ENCODE measurements at places on chromosomes 2 and 18.

DNA sequence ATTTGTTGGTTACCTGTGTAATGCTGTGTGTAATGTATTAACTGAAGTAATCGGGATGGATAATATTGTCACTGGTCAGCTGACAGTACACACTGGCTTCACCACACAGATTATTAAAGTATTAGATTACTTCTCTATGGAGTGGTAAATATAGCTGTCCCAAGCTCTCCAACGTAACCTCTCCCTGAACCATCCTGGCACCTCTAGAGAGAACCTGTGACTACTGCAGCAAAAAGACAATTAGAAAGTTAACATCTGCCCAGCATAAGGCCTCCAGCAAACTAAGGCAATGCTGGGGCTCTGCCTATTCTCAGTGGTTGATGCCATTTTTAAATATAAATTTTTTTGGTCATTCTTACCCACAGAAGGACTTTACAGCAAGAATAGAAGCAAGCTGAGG lies 351.3 kb downstream of the GPD2 start:
- no peak for DNase-seq

DNA sequence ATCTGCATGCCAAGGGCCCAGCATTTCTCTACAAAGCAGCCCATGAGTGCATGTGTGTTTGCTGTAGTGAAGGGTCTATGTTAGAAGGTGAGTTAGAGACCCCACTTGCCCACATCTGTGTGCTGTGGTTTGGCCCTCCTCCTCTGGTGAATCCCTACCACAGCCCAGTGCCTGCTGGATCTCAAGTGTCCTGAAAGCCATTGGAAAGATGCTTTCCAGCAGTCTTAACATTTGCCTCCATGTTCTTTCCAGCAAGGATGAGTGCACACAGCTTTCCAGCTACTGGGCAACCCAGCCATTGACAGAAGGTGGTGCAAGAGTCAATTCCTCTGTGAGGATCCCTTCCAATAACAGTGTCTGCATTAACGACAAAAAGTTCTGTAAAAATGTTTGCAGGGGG lies 13.6 kb downstream of the CRIM1 start:
- DNase-seq = no peak

GRCh38 chr2:45067859-45068570 lies 58.8 kb upstream of the SIX2 start:
- DNase-seq = no peak

DNA sequence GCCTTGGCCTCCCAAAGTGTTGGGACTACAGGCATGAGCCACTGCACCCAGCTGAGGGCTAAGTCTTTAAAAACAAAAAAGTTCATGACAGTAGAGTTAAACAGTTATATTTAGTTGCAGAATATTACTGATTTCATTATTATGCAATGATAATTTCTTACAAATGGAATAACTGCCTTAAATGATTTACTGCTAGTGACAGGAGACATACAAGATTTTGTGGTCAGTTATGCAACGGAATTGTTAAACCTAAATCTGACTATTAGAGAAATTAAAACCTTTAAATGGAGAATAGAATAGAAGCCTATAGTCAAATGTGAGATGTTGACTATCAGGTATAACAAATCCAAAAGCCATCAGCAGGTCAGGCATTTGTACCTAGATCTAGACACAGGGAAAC lies 10.3 kb upstream of the DNAJC10 start:
- DNase-seq = no peak

DNA sequence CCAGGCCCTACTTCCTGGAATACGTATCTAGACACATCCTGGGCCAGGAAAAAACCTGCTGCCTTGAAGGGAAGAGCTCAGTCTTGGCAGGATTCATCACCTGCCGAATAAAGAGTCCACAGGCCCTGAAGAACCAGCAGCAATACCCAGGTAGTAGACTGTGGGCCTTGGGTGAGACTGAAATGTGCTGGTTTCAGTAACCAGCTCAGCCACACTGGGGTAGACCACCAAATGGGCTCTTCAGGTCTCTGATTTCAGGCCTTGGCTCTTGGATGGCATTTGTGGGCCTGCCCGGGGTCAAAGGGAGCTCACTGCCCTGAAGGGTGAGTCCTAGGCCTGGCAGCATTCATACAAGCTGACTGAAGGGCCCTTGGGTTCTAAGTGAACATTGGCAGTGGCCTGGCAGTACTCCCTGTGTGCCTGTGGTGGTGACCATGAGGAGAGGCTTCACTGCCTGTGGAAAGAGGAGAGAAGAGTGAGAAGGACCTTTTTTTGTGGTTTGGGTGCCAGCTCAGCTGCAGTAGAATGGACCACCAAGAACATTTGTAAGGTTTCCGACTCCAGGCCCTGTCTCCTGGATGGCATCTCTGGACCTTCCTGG lies 175.1 kb downstream of the ANKRD30B start:
- DNase-seq = no peak

DNA sequence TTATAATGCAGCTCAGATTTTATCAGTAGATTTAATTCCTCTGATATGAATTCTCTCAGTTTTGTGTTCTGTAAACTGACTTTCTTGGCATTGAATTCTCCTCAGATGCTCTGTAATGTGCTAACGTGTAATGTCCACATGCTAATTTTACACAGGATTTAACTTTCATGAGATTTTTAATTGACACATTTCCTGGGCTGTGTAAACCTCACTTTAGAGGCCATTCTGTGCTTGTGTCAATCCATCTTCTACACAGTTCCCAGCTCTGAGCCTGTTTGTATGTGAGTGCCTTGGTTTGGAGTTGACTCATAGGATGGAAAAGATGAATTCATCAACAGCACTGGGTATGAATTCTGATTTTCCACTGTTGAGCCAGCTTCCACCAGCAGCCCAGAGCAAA lies 476.7 kb upstream of the GCFC2 start:
- no peak for DNase-seq

Data from activated CD4-positive, alpha-beta T cell treated with anti-CD3 and anti-CD28 coated beads, Interleukin-2, amount 50 U/mL, for 16 hours (primary cell).